NCI-H187 treated with DMSO at 0.1 percent for 48 hours (cell line): ENCODE measurements at places on chromosomes 5 and 9.

- no peak for DNase-seq
These were observed 143.2 kb downstream of the CTNND2 start for GRCh38 chr5:11760934-11761603.

DNA sequence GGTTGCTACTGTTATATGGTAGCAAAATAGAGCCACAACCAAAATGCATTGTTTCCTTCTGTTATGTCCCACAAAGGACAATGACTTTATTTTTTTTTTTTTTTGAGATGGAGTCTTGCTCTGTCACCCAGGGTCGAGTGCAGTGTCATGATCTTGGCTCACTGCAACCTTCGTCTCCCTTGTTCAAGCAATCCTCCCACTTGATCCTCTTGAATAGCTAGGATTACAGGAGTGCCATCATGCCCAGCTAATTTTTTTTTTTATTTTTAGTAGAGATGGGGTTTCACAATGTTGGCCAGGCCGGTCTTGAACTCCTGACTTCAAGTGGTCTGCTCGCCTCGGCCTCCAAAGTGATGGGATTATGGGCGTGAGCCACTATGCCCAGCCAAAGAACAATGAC, 527.7 kb upstream of the SGCD start:
- no peak for DNase-seq

DNA sequence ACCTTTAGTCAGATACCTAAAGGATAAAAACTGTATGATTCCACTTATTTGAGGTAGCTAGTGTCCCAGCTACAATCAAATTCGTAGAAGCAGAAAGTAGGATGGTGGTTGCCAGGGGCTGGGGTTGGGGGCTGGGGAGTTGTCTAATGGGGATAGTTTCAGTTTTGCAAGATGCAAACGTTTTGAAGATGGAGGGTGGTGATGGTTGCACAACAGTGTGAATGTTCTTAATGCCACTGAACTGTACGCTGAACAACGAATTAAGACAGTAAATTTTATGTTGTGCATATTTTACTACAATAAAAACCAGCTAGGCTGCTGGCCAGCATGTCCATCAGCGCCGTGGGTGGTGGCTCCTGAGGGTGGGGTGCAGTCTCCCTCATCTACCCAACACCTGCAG, 137.8 kb downstream of the GADD45G start:
- DNase-seq, result no peak

DNA sequence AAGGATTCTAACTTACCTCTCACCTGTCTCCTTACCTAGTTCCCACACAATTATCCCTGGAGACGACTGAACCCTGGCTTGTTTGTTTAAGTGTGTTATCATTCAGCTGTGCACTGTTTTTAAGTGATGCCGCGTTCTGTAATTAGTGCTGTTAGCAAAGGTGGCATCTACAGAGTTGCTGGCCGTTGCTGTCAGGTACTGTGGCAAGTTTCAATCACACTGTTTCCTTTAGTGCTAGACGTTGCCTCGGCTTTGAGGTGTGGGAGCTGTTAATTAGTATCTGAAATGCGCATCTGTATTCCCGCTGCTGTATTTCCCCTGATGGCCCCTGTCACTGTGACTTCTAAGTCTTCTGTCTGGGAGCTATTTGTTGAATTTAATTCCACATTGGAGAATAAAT, 193.8 kb upstream of the GAS1 start:
- no peak for DNase-seq

DNA sequence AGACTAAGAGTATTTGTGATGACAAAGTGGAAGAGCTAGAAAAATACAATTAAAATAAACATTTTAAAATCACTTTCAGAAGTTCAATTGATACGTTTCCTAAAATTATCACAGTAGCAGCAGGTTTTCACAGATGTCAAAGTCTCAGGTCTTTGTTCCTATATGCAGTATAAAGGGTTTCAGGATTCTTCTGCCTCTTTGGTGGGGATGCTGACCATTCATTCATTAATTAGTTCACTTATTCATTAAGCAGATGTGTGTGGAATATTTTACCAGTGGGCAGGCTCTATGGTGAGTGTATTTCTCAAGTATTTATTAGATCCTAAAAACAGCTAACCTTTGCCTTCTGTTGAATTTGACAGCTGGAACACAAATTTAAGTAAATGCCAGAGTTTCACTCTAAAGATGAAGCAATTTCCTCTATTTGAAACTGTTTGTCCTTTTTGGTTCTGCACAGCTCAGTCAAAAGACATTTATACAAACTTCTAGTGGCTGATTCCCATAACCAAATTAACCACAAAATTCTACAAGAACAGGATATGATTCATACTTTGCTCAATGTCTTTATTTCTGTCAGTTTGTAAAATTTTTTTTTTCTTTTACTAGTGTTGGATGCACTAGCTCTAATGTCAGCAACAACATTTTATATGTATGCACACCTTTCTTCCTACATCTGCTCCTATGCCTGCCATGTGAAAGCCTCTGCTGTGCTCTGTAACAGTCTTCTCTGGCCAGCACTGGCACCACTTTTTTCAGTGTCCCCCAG, 75.9 kb upstream of the PRR16 start:
- no peak for DNase-seq

DNA sequence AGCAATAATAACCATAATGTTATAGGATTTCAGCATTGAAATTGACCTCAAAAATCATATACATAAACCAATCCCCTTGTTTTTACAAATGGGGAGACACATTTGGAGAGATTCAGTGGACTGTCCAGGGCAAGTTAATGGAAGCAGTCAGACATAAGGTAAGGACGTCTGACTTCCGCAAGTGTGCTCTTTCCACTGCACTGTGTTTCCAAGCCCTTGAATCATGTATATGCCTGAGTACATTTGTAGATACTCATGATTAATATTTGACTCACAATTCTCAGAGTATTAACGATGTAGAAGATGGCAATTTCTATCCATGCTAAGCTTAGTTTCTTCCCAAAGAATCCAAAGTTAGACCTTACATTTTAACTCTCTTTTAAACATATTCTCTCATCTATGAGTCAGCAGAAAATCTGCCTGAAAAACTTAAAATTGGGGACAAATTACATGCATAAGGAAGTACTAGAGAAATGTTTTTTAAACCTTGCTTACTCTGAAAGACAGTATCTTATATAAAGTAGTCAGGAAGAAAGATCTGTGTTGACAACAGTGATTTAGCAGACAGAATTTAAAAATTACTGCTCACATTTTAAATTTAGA, 165.3 kb downstream of the NFIB start:
- no peak for DNase-seq

DNA sequence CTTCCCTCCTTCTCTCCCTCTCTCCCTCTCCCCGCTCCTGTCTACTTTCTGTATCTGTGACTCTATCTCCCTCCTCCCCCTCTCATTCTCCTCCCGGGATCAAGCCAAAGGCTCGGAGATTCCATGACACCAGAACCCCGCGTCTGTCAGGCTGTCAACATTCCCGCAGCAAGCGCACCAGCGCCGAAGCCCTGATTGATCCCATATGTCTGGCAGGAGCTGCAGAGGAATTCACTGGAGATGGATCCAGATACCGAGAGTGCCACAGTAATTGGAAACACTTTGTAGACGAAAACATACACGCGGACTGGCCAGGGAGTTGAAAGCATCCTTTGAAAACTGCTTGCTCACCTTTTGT, 300 bp upstream of the SVEP1 start:
- no peak for DNase-seq

DNA sequence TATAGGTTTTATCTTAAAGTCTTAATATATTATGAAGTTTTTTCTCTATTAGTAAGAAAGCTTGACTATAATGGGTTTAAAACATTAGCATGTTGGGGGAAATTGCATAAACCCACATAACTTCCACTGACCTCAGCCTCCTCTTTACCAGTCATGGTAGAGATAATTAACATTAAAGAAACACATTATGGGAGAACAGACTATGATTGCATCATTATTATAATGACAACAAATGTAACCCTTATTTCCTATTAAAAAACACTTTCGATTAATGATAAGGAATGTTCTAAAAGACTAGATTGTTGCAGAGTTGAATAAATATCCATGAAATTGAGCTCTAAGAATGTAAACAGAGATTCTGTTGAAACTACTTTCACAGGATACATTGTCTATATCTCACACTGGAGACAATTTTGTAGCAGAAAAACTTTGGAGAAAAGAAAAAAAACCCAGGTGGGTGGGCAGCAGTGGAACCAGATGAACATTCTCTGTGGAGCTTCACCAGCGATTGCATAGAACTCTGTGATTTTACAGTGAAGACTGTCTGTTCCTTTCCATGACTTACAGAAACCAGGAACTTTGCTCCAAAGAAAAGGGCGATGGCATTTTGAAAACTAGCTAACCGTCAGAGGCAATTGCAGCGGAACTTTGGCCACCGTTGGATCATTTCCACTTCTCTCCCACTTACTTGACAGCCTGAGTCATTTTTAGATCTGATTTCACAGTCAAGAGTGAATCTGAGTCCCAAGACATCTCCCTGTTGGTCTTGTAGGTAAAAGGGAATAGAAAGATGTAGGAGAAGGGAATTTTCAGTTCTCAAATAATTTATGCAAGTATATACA, 21.0 kb upstream of the ERAP2 start:
- no peak for DNase-seq

- no peak for DNase-seq
These were observed 11.2 kb downstream of the HMGCR start for GRCh38 chr5:75348241-75348640.

DNA sequence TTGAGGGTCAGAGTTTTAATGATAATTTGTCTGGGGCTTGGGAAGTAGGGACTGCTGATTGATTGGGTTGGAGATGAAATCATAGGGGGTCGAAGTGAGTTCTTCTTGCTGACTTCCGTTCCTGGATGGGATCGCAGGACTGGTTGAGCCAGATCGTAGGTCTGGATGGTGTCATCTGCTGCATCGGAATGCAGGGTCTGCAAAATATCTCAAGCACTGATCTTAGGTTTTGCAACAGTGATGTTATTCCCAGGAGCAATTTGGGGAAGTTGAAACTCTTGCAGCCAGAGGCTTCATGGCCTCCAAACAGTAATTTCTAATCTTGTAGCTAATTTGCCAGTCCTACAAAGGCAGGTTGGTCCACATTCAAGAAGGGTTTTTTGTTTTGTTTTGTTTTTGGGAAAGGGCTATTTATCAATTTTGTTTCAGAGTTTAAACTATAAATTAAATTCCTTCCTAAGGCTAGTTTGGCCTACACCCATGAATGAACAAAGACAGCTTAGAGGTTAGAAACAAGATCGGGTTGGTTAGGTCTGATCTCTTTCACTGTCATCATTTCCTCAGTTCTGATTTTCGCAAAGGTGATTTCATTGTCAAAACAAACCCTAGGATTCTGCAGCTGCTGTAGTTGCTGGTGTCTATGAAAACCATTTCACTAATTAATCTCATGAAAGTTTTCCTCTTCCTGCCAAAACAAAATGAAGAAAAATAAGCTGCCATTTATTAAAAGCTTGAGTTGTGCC, 388.0 kb downstream of the TMEM232 start:
- no peak for DNase-seq

DNA sequence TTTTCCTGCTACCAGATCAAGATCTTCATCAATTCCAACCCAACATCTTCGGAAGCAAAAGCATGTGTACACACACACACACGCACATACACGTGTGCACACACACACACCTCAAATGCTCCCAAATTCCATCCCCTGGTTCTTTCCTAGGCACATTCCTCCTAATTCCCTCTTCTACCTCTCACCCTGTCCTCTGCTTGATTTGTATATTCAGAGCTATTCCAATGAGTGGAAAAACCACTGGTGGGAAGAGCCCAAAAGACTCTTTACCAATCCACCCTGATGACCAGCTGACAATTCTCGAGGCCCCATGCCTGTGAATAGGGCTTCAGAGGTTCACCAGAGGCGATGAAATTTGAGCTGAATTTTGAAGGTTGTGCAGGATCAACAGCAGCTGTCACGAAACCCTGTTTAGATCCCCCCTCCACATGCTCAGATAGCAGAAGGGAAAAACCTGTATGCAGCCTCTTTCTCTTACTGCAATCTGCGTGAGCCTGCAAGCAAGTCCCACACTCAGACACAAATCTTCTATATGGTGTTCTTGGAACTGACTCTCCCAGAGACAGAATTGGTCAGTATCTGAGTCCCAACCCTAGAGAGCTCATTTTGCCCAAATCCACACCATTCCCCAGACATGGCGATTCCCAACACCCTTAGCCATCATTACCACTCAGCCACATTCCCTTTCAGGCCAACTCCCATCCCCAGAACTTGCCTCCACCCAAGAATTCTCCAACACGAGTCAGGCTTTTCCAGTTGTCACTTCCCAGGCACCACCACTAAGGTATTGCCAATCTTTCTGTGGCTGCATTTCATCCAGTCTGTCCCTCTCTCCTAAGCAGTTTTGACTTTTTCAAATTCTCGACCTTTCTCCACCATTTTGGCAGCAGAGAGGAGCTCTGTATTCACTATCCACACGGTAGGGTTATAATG, 4.3 kb upstream of the TRIO start:
- no peak for DNase-seq

DNA sequence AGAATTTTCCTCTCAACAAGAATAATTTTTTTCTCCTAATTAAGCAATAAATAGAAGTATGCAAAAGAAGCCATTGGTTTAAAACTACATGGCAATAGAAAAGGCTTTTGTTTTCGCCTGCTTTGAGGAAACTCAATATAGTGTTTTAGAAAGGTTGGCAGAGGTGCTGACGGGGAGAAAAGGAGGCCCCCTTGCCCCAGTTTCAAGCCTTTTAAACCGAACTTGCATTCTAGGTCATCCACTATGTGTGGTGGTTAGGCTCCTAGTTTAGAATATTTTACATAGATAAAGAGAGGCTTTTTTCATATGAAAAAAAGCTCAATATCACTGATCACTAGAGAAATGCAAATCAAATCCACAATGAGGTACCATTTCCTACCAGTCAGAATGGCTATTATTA, 33.5 kb upstream of the CEMIP2 start:
- no peak for DNase-seq

- no peak for DNase-seq
These were observed 110.2 kb upstream of the ISL1 start for GRCh38 chr5:51273021-51273420.

GRCh38 chr5:171155621-171156020, 153.4 kb upstream of the TLX3 start:
- no peak for DNase-seq

DNA sequence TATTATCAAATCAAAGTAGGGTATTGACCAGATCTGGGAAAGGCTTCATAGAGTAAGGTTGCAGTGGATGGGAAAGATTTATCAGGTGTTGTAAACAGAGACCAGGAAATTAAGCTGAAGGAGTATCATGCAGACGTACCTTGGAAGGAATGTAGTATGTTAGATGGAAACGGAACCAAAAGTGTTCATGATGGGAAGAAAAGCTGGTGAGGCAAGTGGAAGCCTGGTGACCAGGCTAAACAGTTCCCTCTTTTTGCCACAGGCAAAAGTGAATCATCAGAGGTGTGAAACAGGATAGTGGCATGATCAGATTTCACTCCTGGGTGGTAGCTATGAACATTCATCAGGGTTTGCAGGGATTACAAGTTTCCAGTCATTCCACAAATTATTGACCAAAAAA, 780.1 kb upstream of the DMAC1 start:
- DNase-seq, result no peak

GRCh38 chr9:90880066-90880465, 78.4 kb downstream of the SYK start:
- DNase-seq, result no peak

DNA sequence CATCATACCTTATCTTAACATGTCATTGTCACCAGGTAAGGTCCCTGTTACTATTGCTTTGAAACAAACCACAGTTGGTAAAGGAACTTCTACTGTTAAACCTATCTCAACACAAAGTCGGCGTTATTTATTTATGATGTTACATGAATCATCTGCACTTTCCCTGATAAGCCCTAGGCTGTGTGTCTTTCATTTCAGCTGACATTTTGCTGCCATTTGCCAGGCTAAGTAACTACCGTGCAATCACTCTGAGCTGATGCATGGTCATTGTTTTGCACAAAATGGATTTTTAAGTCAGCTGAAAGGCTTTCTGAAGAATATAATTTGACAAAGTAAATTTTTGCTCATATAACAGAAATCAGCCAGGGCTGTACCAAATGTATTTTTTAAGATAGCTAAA, 546.5 kb downstream of the ZNF608 start:
- DNase-seq, result no peak
